ENCODE measurements at places on chromosomes 11 and 22.
A peak's percentile ranks its signal among the peaks of the same experiment; 100 is the strongest.

DNA sequence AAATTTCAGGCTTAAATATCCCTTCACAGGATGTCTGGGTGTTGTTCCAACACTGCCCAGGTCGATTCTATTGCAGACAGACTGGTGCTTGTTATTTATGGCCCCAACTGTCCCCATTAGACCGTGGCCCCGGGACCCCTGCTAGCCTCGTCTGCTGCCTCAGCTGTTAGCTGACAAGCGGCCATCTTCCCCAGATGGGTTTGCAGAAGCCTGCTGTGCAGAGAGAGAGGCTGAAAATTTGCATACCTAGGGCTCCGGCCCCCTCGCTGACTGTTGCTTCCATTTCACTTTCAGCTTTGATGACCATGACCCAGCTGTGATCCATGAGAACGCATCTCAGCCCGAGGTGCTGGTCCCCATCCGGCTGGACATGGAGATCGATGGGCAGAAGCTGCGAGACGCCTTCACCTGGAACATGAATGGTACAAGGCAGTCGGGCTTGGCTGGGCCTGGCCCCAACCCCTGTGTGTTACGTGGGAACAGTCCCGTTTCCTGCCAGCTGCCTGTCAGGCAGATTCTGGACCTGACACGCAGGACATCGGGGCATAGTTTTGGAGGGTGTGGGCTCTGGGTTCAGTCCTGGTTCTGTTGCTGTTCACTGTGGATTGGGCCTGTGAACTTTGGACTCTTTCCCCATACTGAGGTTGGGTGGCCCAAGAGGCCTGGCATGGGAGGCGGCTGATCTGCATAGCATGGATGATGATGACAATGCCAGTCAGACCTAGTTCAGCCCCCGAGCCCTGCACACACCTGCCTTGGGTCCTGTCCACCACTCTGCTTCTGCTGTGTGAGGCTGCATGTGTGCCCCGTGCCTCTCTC is 16.4 kb downstream of the SMARCB1 start:
- no peak for DNase-seq

DNA sequence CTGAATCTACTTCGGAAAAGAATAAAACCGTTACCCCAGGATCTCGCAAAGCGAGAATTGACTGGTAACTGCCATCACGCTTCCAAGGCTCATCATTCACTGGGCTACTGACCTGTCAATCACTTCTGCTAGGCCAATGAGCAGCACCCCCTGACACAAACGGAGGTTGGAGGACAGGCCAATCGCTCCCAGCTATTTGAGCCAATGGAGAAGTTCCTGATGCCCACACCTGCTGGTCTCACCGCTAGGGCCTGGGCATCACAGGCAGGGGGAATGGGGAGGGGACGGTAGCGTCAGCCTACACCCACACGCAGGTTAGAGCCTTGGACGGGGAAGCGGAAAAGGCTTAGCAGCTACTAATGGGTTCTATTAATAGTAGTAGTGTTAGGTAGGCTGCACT is 56.7 kb upstream of the CHST1 start:
- DNase-seq = no peak

DNA sequence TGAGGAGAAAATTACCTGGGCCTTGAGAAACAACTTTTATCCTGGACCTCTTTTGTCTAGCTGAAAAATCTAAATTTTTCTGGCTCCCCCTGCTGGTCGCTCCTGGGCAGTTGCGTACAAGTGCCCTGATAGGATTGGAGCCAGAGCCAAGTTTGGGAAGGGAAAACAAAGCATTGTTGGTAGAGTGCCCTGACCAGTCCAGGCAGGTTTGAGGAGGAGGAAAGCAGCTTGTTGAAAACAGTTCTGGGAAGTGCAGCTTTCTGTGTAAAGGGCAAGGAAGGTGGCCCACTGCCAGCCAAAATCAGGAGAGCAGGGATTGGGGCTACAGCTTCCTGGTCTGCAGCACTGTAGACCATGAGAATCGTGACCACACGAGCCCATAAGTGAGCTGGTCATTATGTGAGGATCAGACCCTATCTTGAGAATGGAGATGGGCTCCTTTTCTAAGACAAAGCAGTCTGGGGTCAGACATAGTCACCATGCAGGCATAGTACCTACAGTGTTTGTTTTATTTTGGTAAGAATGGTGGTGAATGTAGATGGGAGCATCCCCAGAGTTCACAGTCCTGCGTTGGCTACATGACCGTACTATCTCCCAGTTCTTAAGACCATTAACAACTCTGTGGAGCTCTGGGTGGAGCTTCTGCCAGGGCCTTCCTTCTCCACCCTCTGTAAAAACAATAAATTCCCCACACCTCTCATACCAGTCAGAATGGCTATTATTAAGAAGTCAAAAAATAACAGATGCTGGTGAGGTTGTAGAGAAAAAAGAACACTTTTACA is 21.3 kb upstream of the PIK3IP1 start:
- peak; percentile 42 for DNase-seq

GRCh38 chr22:30015846-30016245 is 64.4 kb upstream of the HORMAD2 start:
- no peak for DNase-seq

- DNase-seq = no peak
Measured at GRCh38 chr11:2945031-2945756, 16.0 kb upstream of the PHLDA2 start.
